Stimulated activated CD8-positive, alpha-beta memory T cell treated with anti-CD3 and anti-CD28 coated beads, Interleukin-15, amount 100 ng/mL, for 48 hours (primary cell): ENCODE measurements at places on chromosomes 13 and 19.
A peak's percentile ranks its signal among the peaks of the same experiment; 100 is the strongest.

DNA sequence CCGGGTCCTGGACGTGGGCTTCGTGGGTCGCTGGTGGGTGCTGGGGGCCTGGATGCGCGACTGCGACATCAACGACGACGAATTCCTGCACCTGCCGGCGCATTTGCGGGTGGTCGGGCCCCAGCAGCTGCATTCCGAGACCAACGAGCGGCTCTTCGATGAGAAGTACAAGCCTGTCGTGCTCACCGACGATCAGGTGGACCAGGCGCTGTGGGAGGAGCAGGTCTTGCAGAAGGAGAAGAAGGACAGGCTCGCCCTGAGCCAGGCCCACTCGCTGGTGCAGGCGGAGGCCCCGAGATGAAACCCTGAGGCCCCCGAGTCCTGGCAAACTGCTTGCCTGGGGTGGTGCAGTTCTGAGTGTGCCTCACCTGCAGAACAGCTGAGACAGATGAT, 787 bp downstream of the TIMM29 start:
- no peak for DNase-seq

DNA sequence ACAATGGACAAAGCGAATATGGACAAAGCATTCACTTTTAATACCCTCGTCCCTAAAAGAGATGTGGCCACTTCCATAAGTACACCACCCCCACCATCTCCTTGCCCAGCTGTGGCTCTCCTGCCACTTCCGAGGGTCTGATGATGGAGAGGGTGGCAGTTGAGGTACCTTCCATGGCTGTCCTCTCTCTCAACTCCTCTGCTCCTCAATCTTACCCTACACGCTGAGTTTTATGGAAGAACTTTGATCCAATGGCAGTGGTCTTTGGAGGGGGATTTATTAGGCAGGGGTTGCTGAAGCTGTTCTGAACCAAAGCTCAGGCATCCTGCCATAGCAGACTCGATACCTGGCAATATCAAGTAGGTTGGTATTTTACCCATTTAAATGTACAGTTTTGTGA, 413.0 kb downstream of the TSHZ3 start:
- no peak for DNase-seq

- no peak for DNase-seq
Observed at GRCh38 chr19:41528106-41528505, 47.9 kb upstream of the CEACAM21 start.

DNA sequence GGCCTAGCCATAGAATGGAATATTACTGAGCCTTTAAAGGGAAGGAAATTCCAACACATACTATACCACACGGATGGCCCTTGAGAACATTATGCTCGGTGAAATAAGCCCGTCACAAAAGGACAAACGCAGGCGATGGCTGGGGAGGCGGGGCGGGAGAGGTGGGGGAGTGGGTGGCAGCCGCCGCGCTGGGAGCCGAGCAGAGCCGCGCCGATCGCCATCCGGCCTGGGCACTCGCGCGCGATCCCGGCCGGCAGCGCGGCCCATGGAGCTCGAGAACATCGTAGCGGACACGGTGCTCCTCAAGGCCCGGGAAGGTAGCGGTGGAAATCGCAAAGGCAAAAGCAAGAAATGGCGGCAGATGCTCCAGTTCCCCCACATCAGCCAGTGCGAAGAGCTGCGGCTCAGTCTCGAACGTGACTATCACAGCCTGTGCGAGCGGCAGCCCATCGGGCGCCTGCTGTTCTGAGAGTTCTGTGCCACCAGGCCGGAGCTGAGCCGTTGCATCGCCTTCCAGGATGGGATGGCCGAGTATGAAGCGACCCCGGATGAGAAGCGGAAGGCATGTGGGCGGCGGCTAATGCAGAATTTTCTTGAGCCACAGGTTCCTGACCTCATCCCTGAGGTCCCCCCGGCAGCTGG, 140.1 kb downstream of the ZDHHC20 start:
- DNase-seq: no peak

DNA sequence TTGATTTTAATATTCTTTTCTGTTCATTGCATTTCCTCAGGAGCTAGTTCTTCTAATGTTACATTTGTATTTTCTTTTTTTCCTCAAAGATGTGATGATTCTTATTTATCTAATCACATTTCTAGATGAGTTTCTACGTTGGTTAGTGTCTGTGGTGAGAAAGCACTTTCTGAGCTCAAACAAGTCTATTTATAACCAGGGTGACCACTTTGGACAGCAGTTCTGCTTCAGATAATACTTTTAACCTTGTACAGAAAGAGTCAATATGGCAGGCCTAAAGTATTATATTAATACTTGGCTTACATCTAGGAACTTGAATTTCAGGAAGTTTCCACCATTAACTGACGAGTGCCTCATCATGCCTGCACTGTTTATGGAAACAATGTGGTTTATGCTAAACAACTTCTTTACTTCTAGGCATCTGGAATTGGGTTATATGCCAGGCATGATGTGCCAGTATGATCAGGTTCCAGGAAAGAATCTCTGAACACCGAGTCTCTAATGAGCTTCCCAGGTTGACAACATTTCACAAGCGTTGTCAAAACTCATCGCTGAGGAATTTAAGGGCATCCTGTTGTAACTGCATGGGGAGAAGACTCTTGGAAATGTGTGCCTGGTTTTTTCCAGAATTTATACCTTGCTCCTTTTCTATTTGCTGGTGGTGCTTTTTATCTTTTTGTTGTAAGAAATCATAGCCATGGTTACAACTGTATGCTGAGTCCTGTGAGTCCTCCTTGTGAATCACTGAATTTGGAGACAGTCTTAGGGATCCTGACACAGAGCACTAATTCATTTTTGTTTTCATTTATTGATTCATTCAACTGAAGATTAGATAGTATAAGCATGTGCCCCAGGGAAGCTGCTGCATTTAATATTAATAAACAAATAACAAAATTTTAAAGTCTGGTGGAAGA, 344.4 kb upstream of the PCDH9 start:
- no peak for DNase-seq

DNA sequence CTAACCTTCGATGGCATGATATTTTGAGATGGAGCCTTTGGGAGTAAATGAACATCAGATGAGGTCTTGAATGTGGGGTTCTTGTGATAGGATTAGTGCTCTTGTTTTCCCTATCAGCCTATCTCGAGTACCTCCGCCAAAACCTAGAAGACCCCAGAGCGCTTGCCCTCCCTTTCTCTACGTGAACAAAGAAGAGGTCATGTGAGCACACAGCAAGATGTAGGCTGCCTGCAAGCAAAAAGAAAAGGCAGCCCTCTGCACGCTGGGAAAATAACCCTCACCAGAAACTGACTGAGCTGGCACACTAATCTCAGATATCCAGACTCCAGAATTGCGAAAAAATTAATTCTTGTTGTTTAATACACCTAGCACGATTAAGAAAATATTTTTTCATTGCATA, 799.8 kb upstream of the SLC10A2 start:
- DNase-seq: no peak

DNA sequence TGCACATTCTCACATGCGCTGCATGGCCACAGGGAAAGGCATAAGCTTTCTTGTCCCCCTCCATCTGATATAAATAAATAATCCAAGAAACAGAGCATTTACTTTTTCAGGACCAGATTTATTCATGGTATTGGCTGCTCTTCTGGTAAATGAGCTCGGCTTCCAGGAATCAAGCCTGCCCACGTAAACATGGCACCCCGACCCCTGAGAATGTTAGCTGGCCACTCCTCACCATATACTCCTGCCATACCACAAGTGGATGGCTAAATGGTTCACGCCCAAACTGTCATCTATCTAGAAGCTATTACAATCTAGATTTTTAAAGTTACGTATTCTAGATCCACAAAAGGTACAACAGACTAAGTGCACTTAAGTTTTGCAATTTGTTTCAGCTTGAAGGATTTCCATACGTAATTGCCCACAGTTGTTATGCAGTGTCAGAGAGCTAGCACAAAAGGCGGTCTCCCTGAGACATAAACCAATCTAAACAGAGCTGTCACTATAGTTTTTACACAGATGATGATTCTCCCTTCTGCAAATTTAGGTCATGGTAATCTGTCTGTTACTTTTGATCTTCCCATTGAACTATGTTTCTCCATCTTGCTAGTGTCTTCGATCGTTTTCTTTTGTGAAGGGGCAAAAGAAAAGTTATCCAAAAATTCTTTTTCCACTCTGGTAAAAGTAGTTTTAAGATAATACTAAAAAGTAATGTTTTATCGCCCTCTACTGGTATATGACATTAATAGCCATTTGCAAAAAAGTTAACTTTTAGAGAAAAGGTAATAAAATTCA, 16.2 kb upstream of the FOXO1 start:
- no peak for DNase-seq

DNA sequence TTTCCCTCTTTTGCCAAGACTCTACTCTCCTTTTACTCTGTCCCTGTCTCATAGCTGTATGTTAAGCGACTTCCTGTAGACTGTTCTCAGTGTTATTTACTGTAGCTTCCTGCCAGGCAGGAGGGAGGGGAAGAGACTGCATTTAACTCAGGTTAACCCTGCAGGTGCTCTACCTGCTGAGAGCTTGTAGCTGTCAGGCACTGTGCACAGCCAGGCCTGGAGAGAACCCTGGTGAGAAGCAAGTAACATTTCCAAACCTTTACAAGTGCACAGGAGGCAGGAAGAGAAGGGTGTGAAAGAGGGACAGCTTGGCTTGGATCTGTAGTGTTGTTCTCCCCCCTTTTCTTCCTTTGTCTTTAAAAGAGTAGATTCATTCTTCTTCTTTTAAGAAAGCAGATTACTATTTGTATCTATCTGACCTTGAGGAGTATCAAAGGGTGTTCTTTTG, 167.1 kb downstream of the LMO7 start:
- no peak for DNase-seq

- DNase-seq: no peak
Observed at GRCh38 chr13:97069050-97069815, 75.0 kb upstream of the OXGR1 start.

DNA sequence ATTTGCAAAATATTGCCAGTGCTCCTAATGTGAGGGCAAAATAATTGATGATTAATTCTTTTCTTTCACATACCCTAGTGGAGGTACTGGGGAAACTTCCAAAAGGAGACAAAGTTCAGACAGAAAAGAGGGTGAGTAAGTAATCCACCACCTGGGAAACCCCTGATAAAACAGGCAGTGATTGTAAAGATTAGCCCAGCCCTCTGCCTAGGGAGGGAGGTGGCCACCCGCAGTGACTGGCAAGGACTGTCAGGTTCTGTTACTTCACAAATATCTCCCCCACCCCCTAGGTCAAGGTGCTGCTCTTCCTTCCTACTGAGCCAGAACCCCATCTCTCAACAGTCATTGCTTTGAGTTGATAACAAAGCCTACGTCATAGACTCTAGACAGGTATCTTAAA, 239.7 kb downstream of the DNAJC15 start:
- DNase-seq: no peak

GRCh38 chr13:41289463-41289881, 21.6 kb upstream of the NAA16 start:
- no peak for DNase-seq

GRCh38 chr19:6577476-6578125, 13.3 kb downstream of the CD70 start:
- DNase-seq: no peak

GRCh38 chr13:25821776-25822175, 230.0 kb downstream of the SHISA2 start:
- no peak for DNase-seq

DNA sequence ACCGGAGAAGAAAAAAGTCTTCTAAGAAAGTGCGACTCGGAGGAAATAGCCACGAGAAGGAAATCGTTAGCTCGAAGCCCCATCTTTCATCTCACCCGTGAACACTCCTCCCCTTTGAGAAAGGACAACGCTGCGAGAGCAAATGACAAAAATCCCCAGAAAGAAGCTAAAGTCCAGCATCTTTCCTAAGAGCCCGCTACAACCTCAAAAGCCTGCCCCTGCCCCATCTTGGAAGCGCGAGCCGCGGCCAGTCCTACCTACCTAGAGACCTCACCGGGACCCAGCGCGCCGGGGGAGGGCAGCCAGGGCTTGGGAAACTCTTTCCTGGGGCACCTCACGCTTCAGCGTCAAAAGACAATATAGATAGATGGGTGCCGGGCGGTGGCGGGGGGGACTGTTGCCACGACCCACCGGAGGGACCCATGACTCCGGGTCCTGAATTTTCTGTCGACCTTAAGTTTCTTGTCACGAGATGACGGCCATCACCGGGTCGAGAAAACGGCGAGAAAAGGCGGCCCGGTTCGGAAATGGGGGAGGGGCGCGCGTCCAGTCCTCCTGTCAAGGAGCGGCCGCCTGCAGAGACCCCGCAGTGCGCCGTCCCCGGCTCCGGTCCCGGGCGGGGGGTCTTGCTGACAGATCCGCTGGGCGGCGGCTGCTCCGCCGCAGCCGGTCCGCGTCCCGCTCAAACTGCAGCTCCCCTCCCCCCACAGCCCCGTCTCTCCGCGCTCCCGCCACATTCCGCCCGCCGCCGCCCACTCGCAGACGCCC, 65.9 kb downstream of the KCNRG start:
- peak; percentile 34 for DNase-seq

DNA sequence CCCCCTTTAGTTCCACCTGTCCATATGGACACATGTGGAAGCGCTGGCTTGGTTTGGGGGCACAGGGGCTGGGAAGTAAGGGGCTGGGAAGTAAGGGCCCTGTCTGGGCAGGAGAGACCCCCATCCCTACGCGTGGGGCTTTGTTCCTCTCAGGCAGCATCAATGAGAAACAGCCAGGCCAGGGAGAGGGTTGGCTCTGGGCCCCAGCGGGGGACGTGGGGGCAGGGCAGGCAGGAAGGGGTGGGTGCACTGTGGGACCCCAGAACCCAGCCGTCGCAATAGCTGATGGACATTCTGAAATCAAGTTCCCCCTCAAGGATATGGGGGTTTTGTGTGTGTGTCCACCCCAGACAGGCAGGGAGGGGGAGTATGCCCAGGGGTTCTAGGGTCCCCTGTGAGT, 1.2 kb downstream of the NCAN start:
- no peak for DNase-seq

DNA sequence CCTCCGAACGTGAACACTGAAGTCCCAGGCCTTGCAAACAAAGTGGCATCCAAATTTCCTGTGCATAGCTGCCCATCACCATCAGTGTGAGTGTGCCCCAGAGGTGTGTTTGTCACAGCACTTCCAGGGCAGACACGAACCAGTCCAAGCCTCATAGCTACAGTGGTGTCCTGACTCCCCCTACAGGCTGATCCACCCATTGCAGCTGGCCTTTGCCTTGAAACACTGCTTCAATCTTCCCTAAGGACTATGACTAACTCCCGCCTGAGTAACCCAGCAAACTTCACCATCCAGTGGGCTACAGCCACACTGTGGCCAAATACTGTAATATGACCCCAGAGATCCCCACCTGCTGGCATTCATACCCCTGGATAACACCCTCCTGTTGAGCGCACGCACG, 3.9 kb downstream of the ZNF266 start:
- no peak for DNase-seq

DNA sequence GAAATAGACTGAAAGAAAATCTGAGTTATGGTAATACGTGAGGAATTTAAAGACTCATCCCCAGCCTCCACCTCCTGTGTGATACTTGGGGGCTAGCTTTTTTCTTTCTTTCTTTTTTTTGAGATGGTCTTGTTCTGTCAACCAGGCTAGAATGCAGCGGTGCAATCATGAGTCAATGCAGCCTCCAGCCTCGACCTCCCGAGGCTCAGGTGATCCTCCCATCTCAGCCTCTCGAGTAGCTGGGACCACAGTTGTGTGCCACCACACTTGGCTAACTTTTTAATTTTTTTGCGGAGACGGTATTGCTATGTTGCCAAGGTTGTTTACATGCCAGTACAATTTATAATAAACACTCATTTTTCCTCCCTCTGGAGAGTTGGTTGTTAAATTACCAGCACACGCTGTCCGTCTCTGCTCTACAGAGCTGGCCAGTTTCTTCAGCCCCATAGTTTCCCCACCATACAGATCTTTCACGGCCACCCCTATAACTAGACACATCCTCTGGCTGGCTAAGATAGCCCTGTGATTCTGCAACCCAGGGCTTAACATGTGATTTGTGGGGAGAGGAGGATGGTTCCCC, 4.8 kb downstream of the TNFSF9 start:
- DNase-seq: no peak

- no peak for DNase-seq
Observed at GRCh38 chr13:25632166-25632888, 260.6 kb downstream of the ATP8A2 start.
